Aorta (tissue), 5 donors: ENCODE measurements at places on chromosomes 4 and X.

GRCh38 chr4:5024673-5025072 is 5.4 kb upstream of the CYTL1 start:
- no peak overlapping the region for H3K4me3 ChIP-seq
- H3K27me3 ChIP-seq, result no peaks in the 10 kb centered on the region
- no peak overlapping the region for H3K27ac ChIP-seq
- no peaks in the 10 kb centered on the region for H3K4me1 ChIP-seq

GRCh38 chrX:129808829-129809796 is 29.4 kb downstream of the SASH3 start:
- no peak for DNase-seq
- peaks cover 2% of the 10 kb centered on the region for H3K36me3 ChIP-seq
- no peaks in the 10 kb centered on the region for H3K27me3 ChIP-seq

- no peaks in the 10 kb centered on the region for H3K36me3 ChIP-seq
- peak overlapping the region; percentile 88 for H3K4me3 ChIP-seq
- peak; percentile 86 for DNase-seq
- H3K27ac ChIP-seq, result peak overlapping the region; percentile 85
These were observed 674 bp downstream of the SH3D19 start for GRCh38 chr4:151324752-151325110.

GRCh38 chrX:49282647-49283011 is 13.0 kb downstream of the PPP1R3F start:
- H3K4me1 ChIP-seq, result no peaks in the 10 kb centered on the region
- no peaks in the 10 kb centered on the region for H3K36me3 ChIP-seq
- H3K27me3 ChIP-seq, result no peaks in the 10 kb centered on the region
- H3K27ac ChIP-seq, result no peak overlapping the region
- DNase-seq, result no peak

DNA sequence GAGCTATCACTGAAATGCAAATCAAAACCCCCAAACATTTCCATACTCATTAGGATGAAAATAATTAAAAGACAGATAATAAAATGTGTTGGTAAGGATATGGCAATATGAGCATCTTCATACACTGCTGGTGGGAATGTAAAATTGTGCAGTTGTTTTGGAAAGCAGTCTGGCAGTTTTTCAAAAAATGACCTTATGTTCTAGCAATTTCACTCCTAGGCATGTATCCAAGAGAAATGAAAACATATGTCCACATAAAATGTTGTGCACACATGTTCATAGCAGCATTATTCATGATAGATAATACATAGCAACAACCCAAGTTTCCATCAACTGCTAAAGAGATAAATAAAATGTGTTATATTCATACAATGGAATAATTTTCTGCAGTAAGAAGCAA is 14.8 kb upstream of the GPRASP2 start:
- H3K27ac ChIP-seq, result no peak overlapping the region
- H3K4me3 ChIP-seq, result no peak overlapping the region
- no peaks in the 10 kb centered on the region for H3K4me1 ChIP-seq
- no peaks in the 10 kb centered on the region for H3K36me3 ChIP-seq

DNA sequence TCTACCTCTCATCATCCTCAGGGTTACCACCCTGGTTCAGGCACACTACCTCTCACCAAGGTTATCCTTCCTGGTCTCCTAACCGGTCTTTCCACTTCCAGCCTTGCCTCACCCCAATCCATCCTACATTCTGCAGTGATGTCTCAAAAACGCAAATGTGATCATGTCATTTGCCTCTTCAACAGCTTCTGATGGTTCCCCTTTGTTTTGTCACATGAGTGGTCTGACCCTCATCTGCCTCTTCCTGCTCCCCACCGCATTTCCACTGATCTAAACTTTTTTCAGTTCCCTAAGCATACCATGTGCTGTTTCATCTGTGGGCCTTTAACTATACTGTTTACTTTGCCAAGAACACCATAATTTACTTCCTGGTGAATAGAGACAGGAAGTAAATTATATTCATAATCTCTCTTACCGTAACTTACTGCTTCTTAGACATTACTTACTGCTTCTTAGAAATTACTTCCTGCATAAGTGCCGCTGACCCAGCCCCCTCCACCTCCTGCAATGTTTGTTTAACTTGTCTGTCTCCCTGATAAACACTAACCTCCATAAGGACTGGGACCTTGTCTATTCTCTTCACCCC is 27.1 kb upstream of the NSUN7 start:
- H3K4me3 ChIP-seq, result no peak overlapping the region
- DNase-seq, result no peak
- no peaks in the 10 kb centered on the region for H3K36me3 ChIP-seq
- H3K4me1 ChIP-seq, result no peaks in the 10 kb centered on the region
- H3K27ac ChIP-seq, result no peak overlapping the region
- H3K27me3 ChIP-seq, result peaks cover 2% of the 10 kb centered on the region

GRCh38 chr4:144288011-144288903 is 147.7 kb upstream of the GYPA start:
- H3K4me3 ChIP-seq, result no peak overlapping the region
- H3K4me1 ChIP-seq, result no peaks in the 10 kb centered on the region
- DNase-seq, result no peak

DNA sequence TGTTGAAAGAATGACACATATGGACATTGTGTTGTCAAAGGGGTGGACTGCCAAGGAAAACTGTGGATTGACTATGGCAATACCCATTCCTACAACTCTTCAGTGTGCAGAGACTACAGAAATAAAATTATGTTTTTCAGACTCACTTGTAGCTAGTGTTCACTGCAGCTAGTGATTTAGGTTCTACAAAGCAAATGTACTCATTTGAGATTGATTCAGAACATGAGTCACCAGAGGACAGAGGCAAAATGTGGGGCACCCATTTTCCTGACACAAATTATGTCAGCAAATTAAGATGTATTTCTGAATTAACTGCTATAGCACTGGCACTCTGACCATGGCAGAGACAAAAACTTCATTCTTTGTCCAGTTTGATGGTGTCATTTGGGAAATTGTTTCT is 40.7 kb downstream of the SPCS3 start:
- no peaks in the 10 kb centered on the region for H3K36me3 ChIP-seq
- no peak for DNase-seq
- no peak overlapping the region for H3K4me3 ChIP-seq
- H3K27ac ChIP-seq, result no peak overlapping the region
- H3K27me3 ChIP-seq, result no peaks in the 10 kb centered on the region
- no peaks in the 10 kb centered on the region for H3K4me1 ChIP-seq

- no peak overlapping the region for H3K4me3 ChIP-seq
- H3K27ac ChIP-seq, result no peak overlapping the region
- no peaks in the 10 kb centered on the region for H3K27me3 ChIP-seq
- DNase-seq, result peak; percentile 2
- no peaks in the 10 kb centered on the region for H3K4me1 ChIP-seq
These were observed 22.9 kb downstream of the APLN start for GRCh38 chrX:129631849-129632248.

DNA sequence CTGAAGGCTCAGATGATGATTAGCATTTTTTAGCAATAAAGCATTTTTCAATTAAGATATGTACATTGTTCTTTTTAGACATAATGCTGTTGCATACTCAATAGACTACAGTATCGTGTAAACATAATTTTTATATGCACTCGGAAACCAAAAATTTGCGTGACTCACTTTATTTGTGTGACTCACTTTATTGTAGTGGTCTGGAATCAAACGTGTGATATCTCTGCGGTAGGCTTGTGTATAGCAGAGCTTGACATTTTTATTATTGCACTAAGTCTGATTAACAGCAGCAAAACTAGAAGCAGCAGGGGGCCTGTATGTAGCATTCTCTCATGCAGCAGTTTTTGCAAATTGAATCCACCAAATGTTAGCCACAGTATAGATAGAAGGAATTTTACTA is 119.1 kb upstream of the PRDX4 start:
- no peak overlapping the region for H3K27ac ChIP-seq
- no peaks in the 10 kb centered on the region for H3K4me1 ChIP-seq
- no peak overlapping the region for H3K4me3 ChIP-seq
- H3K36me3 ChIP-seq, result no peaks in the 10 kb centered on the region

DNA sequence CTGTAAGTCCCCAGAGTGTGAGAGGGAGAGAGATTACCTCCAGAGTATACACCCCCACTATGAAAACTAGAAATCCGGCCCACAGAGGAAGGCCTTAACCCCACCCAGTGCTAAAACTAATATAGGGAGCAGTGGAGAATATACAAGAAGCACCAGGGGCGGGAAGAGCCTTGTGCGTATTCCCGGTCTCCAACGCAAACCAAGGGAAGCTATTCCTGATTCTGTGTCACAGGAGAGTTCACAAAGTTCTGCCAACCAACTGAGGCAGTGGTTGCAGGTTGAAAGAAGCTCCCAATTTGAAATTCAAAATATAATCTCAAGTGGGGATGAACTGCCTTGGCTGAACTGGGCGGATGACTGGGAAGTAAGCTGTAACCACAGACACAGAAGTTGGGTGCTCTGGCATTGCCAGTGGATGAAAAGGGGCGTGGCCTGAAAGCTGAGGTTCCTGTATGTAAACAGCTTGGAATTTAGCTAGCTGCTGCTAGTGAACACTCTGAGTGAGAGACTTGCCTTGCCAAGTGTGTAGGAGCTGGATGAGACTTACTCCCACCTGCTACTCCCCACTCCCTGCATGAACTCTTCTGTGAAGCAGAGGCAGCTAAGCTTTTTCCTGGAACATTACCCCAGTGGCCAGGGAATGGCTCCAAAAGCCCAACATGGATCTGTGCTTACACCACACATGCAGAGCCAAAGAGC is 32.7 kb downstream of the ELF2 start:
- H3K4me3 ChIP-seq, result no peak overlapping the region
- H3K27me3 ChIP-seq, result no peaks in the 10 kb centered on the region

- H3K36me3 ChIP-seq, result no peaks in the 10 kb centered on the region
- H3K4me3 ChIP-seq, result no peak overlapping the region
- H3K27ac ChIP-seq, result no peak overlapping the region
- H3K27me3 ChIP-seq, result no peaks in the 10 kb centered on the region
These were observed 578.0 kb downstream of the SPRY1 start for GRCh38 chr4:123974386-123975149.

GRCh38 chr4:21806991-21807390 is 141.6 kb downstream of the KCNIP4 start:
- no peaks in the 10 kb centered on the region for H3K36me3 ChIP-seq
- no peak overlapping the region for H3K27ac ChIP-seq
- DNase-seq, result no peak

GRCh38 chr4:99893839-99894160 is 427 bp downstream of the LAMTOR3 start:
- peak overlapping the region; percentile 70 for H3K27ac ChIP-seq
- H3K4me1 ChIP-seq, result no peaks in the 10 kb centered on the region
- H3K27me3 ChIP-seq, result no peaks in the 10 kb centered on the region
- DNase-seq, result no peak

GRCh38 chr4:156294577-156294976 is 340.9 kb upstream of the CTSO start:
- H3K36me3 ChIP-seq, result no peaks in the 10 kb centered on the region
- H3K4me1 ChIP-seq, result no peaks in the 10 kb centered on the region
- H3K27me3 ChIP-seq, result no peaks in the 10 kb centered on the region
- DNase-seq, result no peak

- no peaks in the 10 kb centered on the region for H3K4me1 ChIP-seq
- no peak overlapping the region for H3K4me3 ChIP-seq
- no peak for DNase-seq
- no peaks in the 10 kb centered on the region for H3K36me3 ChIP-seq
- H3K27me3 ChIP-seq, result no peaks in the 10 kb centered on the region
- no peak overlapping the region for H3K27ac ChIP-seq
These were observed 1.1 kb upstream of the GPM6A start for GRCh38 chr4:175813204-175813603.

- no peak for DNase-seq
- no peaks in the 10 kb centered on the region for H3K36me3 ChIP-seq
- no peak overlapping the region for H3K27ac ChIP-seq
- peaks cover 2% of the 10 kb centered on the region for H3K4me1 ChIP-seq
- peak overlapping the region; percentile 84 for H3K4me3 ChIP-seq
These were observed 1.1 kb upstream of the MRPL1 start for GRCh38 chr4:77861495-77861894.

DNA sequence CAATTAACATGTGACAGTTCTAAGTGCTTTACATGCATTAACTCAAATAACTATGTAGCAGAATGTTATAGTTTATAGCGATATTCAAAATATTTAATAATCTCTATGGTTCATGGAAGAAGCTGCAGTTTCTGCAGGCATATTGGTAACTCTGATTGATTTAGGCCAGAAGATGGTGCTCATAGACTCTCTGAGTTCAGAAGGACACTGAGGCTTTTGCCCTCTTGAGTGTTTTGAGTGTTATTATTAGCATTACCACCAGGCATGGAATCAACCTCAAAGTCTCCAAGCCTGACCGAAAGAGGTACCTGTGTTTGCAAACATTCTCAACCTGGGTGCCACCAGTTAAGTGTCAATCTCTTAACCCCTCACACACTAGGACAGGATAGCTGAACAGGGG is 792.3 kb upstream of the PCDH7 start:
- DNase-seq, result no peak
- H3K4me1 ChIP-seq, result no peaks in the 10 kb centered on the region
- H3K27me3 ChIP-seq, result no peaks in the 10 kb centered on the region

DNA sequence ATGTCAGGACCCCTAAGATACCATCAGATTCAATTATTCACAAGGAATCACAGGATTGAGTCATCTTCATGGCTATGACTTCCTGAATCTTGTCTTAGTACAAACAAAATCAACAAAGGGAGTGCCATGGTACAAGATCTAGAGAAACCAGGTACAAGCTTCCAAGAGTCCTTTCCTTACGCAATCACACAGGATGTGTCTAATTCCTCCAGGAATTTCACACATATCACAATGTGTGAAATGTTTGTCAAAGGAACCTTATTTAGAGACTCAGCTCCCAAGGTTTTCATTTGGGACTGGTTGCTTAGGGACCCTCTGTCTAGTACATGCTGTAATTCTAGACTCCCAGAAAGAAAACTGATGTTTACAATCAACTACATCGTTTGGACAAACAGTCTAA is 83.0 kb downstream of the MAB21L2 start:
- H3K36me3 ChIP-seq, result no peaks in the 10 kb centered on the region
- no peaks in the 10 kb centered on the region for H3K27me3 ChIP-seq
- H3K27ac ChIP-seq, result no peak overlapping the region

- no peaks in the 10 kb centered on the region for H3K27me3 ChIP-seq
- H3K27ac ChIP-seq, result no peak overlapping the region
- no peaks in the 10 kb centered on the region for H3K36me3 ChIP-seq
- no peak for DNase-seq
- H3K4me3 ChIP-seq, result no peak overlapping the region
- H3K4me1 ChIP-seq, result no peaks in the 10 kb centered on the region
These were observed 482.0 kb upstream of the TENM3 start for GRCh38 chr4:181761156-181761555.

- H3K27ac ChIP-seq, result no peak overlapping the region
- no peaks in the 10 kb centered on the region for H3K36me3 ChIP-seq
- no peak overlapping the region for H3K4me3 ChIP-seq
- H3K27me3 ChIP-seq, result no peaks in the 10 kb centered on the region
- H3K4me1 ChIP-seq, result no peaks in the 10 kb centered on the region
These were observed 111.5 kb upstream of the UGT8 start for GRCh38 chr4:114487101-114487500.
